ENCODE measurements at places on chromosomes 2 and 18.

DNA sequence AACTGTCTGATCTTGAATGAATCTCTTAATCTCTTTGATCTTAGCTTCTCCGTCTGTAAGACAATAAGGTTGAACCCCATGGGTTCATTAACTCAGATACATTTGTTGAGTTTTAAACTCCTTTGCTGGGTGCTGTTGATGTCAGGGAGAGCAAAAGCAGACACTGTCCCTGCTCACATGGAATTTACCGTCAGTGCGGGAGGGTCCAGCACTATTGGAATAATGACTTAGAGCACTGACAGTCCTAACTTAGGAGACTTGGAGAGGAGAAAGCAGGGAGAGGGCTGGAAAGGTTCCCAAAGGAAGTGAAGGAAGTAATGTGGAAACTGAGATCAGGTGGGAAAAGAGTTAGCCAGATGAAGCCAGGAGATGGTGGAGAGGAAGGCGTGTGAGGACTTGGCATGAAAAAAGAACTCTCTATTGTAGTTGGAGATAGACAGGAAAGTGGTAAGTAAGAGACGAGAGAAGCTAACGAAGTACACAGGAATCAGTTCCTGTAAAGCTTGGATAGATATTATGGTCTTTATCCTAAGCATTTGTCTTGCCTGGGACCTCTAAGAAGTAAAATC, 141.4 kb upstream of the SERTAD2 start:
- no peak for DNase-seq

GRCh38 chr2:138742441-138743057, 37.6 kb downstream of the NXPH2 start:
- DNase-seq: no peak

DNA sequence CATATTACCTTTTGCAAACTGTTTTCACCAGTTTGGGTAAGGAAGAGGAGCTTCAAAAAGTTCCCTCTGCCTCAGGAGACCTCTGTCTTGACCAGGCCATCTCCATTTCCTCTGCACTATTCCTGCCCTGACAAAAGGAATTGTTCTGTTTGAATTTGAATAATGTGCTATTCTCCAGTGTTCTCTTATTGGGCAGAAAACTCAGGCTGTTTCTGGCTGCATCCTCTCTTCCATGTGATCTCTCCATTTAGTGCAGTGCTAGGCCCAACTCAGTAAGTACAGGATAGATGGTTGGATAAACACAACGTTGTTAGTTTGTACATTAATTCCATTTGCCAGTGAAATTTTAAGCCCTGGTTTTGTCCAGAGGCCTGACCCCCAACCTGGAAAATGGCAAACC, 102.2 kb upstream of the CELF4 start:
- no peak for DNase-seq

DNA sequence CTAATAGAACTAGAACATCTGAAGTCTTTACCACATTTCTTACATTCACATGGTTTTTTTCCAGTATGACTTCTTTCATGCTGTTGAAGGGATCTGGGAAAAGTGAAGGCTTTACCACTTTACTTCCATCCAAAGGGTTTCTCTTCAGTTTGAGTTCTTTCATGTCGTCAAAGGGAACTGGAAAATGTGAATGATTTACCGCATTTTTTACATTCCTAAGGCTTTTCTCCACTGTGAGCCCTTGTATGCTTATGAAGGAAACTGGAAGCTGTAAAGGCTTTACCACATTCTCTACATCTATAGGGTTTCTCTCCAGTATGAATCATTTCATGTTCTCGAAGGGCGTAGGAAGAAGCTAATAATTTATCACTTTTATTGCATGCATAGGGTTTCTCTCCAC, 46.7 kb downstream of the NBEAL1 start:
- DNase-seq: no peak

DNA sequence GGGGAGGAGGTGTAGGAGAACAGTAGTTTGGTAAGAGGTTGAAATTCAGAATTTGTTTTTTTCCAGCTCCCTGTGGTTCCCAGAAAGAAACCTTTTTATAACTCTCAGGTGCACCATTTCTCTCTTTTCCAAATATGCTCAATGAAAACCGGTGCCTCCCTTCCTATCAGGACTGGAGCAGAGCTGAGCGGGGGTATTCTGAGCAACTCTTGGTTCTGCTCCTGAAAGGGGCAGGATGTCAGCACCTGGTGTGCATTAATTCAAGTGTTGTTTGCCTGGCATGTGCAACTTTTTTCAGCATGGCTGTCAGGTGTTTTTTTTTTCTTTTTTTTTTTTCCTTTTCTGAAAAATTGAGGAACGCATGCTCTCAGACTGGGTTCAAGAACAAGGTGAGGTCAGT, 74.1 kb downstream of the MAPK4 start:
- DNase-seq: no peak

- DNase-seq: no peak
These were observed 52.1 kb downstream of the NEMP2 start for GRCh38 chr2:190482451-190482850.

GRCh38 chr2:197993830-197994229, 189.4 kb downstream of the PLCL1 start:
- no peak for DNase-seq

GRCh38 chr2:108615480-108616090, 81.3 kb downstream of the LIMS1 start:
- DNase-seq: peak; percentile 43

GRCh38 chr18:58432050-58432727, 196.7 kb downstream of the ALPK2 start:
- DNase-seq: no peak

- DNase-seq: no peak
These were observed 234.9 kb upstream of the RASGRP3 start for GRCh38 chr2:33241581-33241980.

- no peak for DNase-seq
These were observed 1748.4 kb upstream of the CELF4 start for GRCh38 chr18:39313992-39314391.

DNA sequence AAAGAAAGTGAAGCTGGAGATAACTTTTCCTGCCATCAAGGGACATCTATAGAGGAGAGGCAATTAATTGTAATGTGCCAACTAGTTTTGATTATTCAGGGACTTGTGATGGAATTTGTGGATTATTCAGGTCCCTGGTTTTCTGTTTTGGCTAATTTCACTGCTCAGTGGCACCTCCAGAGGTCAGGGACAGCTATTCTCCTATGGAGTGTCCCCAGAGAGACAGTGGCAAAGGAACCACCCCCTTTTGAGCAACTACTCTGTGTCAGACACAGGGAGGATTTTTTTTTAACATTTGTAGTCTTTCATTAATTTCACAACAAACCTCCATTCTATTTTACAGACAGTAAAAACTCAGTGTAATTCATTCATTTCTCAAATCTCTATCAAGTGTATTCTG, 206.0 kb upstream of the SPRED2 start:
- no peak for DNase-seq

- no peak for DNase-seq
These were observed 37.2 kb downstream of the ANKRD12 start for GRCh38 chr18:9173770-9174233.

DNA sequence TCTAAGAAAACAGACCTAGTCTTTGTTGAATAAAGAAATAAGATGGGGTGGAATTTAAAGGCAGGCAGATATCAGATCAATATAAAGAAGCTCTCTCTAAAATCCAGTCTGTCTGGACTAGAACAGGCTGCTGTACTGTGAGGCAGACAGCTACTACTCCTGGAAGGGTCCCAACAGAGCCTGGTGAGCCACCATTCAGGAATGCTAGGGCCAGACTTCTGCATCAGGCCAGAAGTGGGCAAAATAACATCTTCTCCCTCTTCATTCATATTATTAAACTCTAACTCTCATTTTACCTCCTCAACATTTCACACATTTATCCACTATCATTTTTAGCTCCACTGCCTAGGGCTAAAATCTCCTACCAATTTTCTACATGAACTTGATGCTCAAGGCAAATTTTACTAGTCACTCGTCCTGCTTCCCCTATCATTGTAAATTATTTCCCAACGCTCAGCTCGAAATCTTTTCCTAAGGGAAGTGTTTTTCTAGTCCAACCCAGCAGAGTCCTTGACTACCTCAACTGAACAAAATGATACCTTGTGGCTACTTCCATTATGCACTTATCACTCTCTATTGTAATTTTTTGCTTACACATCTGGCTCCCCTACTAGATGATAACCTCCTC, 45.2 kb upstream of the GLS start:
- DNase-seq: no peak

- no peak for DNase-seq
These were observed 63.9 kb downstream of the ARHGAP15 start for GRCh38 chr2:143193121-143193520.

DNA sequence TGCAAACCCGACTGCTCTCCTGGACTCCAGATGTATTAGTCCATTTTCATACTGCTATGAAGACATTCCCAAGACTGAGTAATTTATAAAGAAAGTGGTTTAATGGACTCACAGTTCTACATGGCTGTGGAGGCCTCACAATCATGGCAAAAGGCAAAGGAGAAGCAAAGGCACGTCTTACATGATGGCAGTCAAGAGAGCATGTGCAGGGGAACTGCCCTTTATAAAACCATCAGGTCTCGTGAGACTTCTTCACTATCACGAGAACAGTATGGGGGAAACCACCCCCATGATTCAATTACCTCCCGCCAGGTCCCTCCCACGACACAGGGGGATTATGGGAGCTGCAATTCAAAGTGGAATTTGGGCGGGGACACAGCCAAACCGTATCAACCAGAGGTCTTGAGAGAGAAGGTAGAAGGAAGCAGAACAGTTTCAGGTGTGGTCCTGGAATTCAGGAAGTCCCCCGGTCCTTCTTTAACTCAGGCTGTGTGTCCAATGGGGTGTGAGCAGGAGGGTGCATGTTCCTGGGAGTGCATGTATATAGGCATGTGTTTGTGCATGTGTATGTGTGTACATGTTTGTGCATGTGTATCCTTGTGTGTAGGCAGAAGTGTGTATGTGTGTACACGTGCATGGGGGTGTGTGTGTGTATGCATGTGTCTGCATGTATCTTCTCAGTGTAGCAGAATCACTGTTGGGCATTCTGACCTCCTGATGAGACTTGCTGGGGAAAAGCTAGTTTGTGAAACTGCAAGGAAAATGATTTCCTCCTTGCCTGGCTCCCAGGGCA, 46.2 kb downstream of the GREB1 start:
- no peak for DNase-seq

DNA sequence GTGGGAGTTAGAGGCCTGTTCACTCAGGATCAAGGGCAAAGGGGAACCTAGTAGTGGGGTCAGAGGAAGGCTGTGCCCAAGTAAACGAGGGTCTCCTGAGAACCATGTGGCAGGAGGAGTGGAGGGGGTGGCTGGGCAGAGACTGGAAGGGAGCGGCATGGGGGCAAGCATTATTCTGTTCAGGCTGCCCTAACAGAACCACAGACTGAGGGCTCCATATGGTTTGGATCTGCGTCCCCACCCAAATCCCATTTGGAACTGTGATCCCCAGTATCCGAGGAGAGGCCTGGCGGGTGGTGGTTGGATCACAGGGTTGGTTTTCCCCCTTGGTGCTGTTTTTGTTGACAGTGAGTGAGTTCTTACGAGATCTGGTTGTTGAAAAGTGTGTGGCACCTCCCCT, 287.0 kb downstream of the PHLPP1 start:
- no peak for DNase-seq

DNA sequence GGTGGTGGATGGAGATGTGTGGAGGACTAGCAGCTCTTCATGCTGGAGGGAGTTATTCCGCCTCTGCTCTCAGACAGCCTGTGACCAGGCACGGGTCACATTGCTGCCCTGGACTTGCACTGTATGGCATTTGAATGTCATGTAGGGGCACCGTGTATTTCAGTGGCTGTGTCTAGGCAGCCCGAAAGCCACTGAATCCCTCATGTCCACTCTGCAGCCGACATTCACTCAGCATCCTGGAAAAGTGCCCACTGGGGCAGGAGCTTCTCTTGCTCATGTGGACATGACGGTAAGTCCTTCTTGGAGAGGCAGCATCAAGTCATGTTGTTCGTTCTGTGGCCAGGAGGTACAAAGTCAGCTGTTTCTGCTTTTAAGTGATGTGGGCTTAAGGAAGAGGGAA, 127.9 kb downstream of the SH3RF3 start:
- DNase-seq: no peak

- no peak for DNase-seq
These were observed 30.0 kb downstream of the MRPL35 start for GRCh38 chr2:86229221-86229620.

GRCh38 chr2:131041402-131042147, 51.7 kb downstream of the FAM168B start:
- DNase-seq: no peak

DNA sequence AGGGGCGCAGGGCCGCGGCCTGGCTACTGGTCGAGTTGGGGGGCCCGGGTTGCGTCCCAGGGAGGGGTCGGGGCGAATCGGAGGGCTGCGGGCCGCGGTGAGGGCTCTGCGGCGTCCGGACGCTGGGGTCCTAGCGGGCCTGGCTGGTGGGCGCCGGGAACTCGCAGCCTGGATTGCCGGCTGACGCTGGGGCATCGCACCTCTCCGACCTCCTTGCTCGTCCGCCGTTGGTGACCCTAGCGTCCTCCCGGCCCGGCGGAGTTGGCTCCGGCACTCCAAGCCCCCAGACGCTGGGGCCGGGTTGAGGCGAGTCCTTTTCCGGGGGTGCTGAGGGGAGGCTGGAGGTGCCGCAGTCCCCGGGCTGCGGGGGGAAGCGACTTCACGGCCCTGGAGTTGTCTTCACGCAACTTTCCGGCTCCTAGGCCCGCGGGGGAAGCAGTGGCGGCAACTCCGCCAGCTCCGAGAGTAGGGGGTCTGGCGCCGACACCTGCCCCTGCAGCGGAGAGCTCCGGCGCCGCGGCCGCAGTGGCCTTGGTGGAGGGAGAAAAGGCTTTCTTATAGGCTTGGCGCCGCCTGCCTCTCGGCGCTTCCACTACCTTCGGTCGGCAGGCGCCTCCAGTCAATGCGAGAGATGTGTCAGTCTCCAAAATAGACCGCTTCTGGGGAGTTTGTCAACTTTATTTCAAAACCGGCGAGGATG, 70.3 kb downstream of the HAUS1 start:
- peak; percentile 37 for DNase-seq

DNA sequence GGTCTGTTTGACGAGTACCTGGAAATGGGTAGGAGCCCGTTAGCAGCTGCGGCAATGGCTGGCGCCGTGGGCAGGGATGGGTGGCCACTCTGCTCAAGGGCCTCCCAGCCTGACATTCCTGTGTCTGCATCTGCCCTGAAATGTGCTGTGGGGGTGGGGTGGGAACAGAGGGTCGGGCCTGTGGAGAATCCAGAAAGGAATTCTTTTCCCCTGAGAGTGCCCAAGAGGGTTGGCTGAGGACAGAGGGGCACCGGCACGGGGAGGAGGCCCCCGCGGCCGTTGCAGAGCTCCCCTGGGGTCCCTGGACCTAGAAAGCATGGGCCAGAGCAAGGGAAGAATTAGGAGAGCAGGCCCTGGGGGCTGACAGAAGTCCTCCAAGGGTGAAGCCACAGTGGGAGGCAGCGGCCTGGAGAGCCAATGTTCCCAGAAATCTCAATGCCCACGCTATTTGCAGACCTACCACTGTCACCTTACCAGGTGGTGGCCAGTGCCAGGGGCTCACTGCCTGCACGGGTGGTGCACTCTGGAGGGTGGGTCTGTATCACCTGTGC, 27.8 kb downstream of the ANO7 start:
- DNase-seq: no peak

- no peak for DNase-seq
These were observed 150.4 kb upstream of the CYRIA start for GRCh38 chr2:16816016-16816415.

Measured in CD4-positive, alpha-beta T cell treated with Interleukin-12 subunit alpha and Interleukin-12 subunit beta, for 1 hour (primary cell).